Caco-2 (cell line): ENCODE measurements at places on chromosomes 11 and 22. TPM values are rescaled to one million over a fixed set of nuclear protein-coding genes. Genes with fewer than 3 reads are reported as not detected.

Gene RPS6KA4
- 95.7 and 98.6 TPM in 2 replicates for total RNA-seq

Gene TEX12
- not detected in 2 replicates for total RNA-seq

Gene FIBIN
- total RNA-seq, result 0.16 TPM in 1 of 2 replicates, not detected in the other

Gene F2
- total RNA-seq, result 51.8 and 60.0 TPM in 2 replicates

Gene MYO7A
- total RNA-seq, result 8.9 and 10.2 TPM in 2 replicates

Gene TYR
- not detected in 2 replicates for total RNA-seq

Gene CRYBB2
- total RNA-seq, result not detected in 2 replicates

- no peak overlapping the region for H3K4me3 ChIP-seq
- no peaks in the 10 kb centered on the region for H3K27me3 ChIP-seq
- H3K4me1 ChIP-seq, result no peaks in the 10 kb centered on the region
- peaks cover 2% of the 10 kb centered on the region; the same call in 1 of the 2 replicates for H3K36me3 ChIP-seq
- DNase-seq, result no peak
These were observed 21.9 kb downstream of the SUN2 start for GRCh38 chr22:38733724-38734381.

DNA sequence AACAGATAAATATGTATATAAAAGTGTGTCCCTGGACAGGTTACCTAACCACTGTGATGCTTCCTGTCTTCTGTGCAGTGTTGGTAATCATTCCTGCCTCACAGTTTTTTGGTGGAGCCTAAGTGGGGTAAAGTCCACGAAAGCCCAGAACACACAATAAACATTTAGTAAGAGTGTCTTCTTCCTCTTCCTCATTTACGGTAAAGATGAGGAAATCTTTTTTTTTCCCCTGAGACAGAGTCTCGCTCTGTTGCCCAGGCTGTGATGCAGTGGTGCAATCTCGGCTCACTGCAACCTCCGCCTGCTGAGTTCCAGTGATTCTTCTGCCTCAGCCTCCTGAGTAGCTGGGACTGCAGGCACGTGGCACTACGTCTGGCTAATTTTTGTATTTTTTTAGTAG, 117.1 kb downstream of the LDLRAD3 start:
- H3K27me3 ChIP-seq, result no peaks in the 10 kb centered on the region
- no peak overlapping the region for H3K4me3 ChIP-seq
- DNase-seq, result no peak
- no peaks in the 10 kb centered on the region for H3K36me3 ChIP-seq

DNA sequence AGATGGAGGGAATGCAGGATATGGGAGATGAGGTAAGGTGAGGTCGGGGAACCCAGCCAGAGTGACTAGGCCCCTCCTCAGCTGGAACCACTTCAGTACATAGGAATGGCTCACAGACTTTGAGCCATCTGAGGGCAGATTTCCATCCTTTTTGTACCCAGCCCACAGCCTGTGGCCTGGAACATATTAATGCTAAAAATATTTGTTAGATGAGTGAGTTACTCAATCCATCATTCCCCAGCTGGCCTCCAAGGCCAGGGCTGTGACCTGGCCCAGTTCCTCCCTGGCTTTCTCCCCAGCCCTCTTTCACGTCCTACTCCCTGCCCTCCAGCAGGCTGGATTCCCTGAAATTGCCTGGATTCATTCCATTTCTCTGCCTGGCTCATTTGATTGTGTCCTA, 57.2 kb upstream of the PRDM11 start:
- DNase-seq, result no peak
- no peaks in the 10 kb centered on the region for H3K27me3 ChIP-seq
- H3K27ac ChIP-seq, result no peak overlapping the region
- H3K4me3 ChIP-seq, result no peak overlapping the region
- peaks cover 14% of the 10 kb centered on the region; the same call in 1 of the 2 replicates for H3K4me1 ChIP-seq
- no peaks in the 10 kb centered on the region for H3K36me3 ChIP-seq

GRCh38 chr11:64096835-64097234, 61.1 kb downstream of the FLRT1 start:
- no peak for DNase-seq
- no peak overlapping the region for H3K4me3 ChIP-seq
- H3K4me1 ChIP-seq, result no peaks in the 10 kb centered on the region
- H3K27ac ChIP-seq, result no peak overlapping the region

- H3K27me3 ChIP-seq, result no peaks in the 10 kb centered on the region
- H3K4me3 ChIP-seq, result no peak overlapping the region; the same call in 1 of the 2 replicates
- H3K27ac ChIP-seq, result no peak overlapping the region
- no peak for DNase-seq
These were observed 1.7 kb downstream of the CTSD start for GRCh38 chr11:1761857-1762536.

- H3K27ac ChIP-seq, result no peak overlapping the region
- DNase-seq, result no peak
- no peaks in the 10 kb centered on the region for H3K36me3 ChIP-seq
- H3K27me3 ChIP-seq, result no peaks in the 10 kb centered on the region; the same call in 1 of the 2 replicates
- no peak overlapping the region for H3K4me3 ChIP-seq
- H3K4me1 ChIP-seq, result no peaks in the 10 kb centered on the region
These were observed 284.6 kb upstream of the ZC3H12C start for GRCh38 chr11:109808569-109808968.

- H3K4me1 ChIP-seq, result peaks cover 51% of the 10 kb centered on the region
- no peaks in the 10 kb centered on the region for H3K27me3 ChIP-seq
- H3K36me3 ChIP-seq, result no peaks in the 10 kb centered on the region; the same call in 1 of the 2 replicates
These were observed 4.8 kb downstream of the ARHGEF17 start for GRCh38 chr11:73312851-73313327.

DNA sequence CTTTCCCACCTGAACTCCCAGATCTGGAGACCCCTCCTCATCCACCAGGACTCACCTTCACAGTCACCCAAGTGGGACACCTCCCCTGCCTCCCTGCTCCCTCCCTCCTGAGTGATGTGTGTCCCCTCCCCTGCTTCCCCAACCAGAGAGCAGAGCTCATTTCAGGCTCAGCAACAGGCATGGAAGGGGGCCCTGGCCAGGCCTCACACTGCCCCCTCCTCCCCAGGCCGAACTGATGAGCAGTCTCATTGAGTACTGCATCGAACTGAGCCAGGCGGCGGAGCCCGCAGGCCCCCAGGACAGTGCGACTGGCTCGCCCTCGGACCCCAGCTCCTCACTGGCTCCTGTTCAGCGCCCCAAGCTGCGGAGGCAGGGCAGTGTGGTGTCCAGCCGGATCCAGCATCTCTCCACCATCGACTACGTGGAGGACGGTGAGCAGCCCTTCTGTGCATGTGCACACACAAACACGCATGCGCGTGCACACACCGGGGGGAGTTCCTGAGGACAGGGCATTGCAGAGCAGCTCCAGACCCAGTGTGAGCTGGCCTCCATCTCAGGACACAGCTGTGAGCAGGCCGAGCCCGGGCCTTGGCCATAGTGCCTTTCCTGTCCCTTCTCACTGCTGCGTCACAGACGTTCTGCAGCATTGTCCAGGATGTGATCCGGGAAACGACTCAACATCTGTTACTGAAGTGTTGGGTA, 17.8 kb upstream of the NEAT1 start:
- DNase-seq, result no peak
- H3K4me1 ChIP-seq, result 0 out of 2 replicates have a peak, but pooled peaks cover 3% of the 10 kb centered on the region
- H3K36me3 ChIP-seq, result peaks cover 4% of the 10 kb centered on the region; the same call in 1 of the 2 replicates
- no peak overlapping the region for H3K4me3 ChIP-seq

DNA sequence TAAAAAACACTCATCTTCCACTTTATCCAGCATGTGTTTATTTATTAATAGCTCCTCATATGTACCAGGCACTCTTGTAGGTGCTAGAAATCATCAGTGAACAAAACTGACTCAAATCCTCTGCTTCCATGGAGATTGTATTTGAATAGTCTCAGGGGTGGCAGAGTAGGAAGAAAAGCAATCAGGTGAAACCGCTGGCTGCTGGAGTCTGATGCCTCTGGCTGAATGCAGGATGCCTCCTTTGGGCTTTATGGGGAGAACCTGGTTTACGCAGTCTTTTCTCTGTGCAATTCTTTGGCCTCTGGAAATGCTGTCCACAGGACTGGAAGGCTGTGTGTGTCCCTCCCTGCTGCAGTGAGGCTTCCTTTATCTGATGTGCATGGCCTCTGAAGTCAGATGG, 12.8 kb upstream of the OSBP2 start:
- no peak overlapping the region for H3K27ac ChIP-seq
- no peaks in the 10 kb centered on the region for H3K27me3 ChIP-seq
- H3K4me1 ChIP-seq, result no peaks in the 10 kb centered on the region
- no peak for DNase-seq
- H3K36me3 ChIP-seq, result no peaks in the 10 kb centered on the region
- no peak overlapping the region for H3K4me3 ChIP-seq

DNA sequence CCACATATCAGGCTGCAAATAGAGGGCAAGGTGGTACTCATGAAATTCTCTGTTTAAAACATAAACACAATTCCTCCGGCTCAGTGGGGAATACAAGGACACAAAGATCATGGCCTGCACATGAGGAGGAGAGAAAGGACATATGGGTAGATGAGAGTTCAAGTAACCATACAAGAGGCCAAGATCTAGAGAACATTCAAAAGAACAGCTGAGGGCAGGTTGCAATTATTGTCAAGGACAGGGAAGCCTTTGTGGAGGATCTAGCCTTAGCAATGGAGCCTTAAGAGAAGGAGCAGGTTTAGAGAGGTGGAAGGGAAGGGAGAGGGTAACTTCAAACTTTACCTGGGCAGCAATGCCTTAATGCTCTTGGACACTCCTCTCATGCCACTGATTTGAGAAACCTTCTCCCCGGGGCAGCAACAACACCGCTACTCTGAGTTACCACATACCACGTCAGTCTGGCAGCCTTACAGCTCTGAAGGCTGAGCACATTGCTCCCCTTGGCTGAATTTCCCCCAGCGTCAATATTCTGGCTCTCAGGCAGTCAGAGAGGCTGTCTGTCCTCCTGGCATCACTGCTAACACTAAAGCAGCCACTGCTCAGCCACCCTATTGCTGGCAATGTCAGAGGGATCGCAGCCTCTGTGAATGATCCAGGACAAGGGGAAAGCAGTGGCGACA, 55.5 kb downstream of the CLPB start:
- H3K27me3 ChIP-seq, result no peaks in the 10 kb centered on the region
- no peaks in the 10 kb centered on the region for H3K36me3 ChIP-seq
- no peak for DNase-seq
- H3K4me1 ChIP-seq, result no peaks in the 10 kb centered on the region
- no peak overlapping the region for H3K4me3 ChIP-seq

GRCh38 chr11:96815236-96815635, 425.4 kb downstream of the JRKL start:
- H3K27me3 ChIP-seq, result no peaks in the 10 kb centered on the region
- no peak overlapping the region for H3K27ac ChIP-seq
- no peaks in the 10 kb centered on the region for H3K36me3 ChIP-seq
- H3K4me1 ChIP-seq, result no peaks in the 10 kb centered on the region

DNA sequence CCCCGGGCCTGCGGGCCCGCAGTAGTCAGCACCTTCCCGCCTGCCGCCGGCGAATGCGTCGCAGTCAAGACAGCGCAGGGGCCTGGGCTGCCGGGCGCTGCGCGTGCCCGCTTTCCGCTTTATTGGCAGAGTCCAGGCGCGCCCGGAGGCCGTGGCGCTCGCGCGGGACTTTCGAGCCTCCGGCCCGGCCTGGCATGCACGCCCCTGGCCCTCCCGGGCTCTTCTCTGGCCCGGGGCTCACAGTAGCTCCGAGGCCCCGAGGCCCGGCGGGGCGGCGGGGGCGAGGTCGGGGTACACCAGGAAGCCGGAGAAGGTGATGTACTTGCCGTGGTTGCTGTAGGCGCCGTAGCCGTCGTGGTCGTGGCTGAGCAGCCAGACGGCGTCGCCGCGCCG, 3.1 kb downstream of the FAM180B start:
- DNase-seq, result no peak
- no peak overlapping the region for H3K27ac ChIP-seq
- 0 out of 2 replicates have a peak, but pooled peaks cover 5% of the 10 kb centered on the region for H3K4me1 ChIP-seq

GRCh38 chr11:72899238-72899637, 85.0 kb downstream of the ATG16L2 start:
- peaks cover 10% of the 10 kb centered on the region for H3K4me1 ChIP-seq
- DNase-seq, result no peak
- H3K4me3 ChIP-seq, result no peak overlapping the region
- H3K27ac ChIP-seq, result no peak overlapping the region
- no peaks in the 10 kb centered on the region for H3K36me3 ChIP-seq
- no peaks in the 10 kb centered on the region for H3K27me3 ChIP-seq

DNA sequence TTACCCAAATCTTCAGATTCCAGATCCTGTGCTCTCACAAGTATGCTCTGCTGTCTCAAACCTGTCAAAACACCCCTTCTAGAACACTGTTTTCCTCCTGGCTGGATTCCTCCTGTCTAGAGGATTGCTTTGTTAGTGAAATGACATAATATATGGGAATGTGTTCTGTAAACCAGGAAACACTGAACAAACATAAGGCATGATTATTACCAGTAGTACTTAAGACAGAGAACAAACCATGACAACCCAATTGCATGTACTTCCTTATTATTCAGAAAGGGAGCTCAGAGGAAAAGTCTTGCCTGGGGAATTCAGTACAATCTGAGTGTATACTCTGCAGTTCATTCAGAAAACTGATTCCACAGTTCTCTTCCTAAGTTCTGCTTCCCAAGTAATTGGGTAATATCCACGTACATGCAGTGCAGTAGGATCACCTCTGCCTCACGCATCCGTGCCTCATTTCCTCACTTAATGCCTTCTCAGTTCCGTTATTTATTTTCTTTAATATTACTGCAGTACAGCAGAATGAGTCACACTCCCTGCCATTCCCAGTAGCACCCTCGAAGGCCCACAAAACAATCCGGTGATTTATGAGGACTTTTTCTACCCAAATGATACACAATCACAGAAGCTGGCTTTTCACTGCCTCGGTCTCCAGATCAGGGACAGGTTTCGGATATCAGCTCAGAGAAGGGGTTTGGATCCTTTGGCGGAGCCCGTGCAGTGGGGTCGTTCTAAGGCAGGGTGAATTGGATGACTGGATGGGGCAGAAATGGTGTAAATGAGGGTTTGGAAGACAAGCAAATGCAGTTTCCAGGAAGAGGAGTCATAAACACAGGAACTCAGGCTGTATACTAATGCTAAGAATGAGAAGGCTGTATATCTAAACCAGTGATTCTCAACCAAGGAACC, 896.9 kb downstream of the KCNA4 start:
- no peak overlapping the region for H3K4me3 ChIP-seq
- H3K27me3 ChIP-seq, result no peaks in the 10 kb centered on the region
- no peaks in the 10 kb centered on the region for H3K36me3 ChIP-seq
- DNase-seq, result no peak
- H3K4me1 ChIP-seq, result peaks cover 11% of the 10 kb centered on the region; the same call in 1 of the 2 replicates
